ENCODE measurements at places on chromosomes 2 and 18. TPM values are rescaled to one million over a fixed set of nuclear protein-coding genes. Genes with fewer than 3 reads are reported as not detected.

DNA sequence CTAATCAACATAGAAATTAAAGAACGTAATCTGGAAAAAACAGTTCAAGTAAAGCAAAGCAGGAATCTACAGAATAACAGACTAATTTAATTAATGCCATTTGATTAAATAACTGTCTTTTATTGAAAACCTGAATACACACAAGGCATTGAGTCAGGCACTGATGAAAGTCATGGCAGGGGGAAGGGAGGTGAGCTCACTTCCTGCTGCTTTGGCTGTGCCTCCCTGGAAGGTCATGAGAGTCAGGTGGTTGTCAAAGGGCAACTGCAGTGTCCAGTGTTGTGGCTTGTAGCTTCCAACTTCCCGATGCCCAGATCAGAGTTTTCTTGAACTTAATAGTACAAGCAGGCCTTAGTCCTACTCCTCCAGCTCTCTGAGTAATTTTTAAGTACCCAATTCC is 180.9 kb downstream of the PID1 start:
- DNase-seq: no peak

DNA sequence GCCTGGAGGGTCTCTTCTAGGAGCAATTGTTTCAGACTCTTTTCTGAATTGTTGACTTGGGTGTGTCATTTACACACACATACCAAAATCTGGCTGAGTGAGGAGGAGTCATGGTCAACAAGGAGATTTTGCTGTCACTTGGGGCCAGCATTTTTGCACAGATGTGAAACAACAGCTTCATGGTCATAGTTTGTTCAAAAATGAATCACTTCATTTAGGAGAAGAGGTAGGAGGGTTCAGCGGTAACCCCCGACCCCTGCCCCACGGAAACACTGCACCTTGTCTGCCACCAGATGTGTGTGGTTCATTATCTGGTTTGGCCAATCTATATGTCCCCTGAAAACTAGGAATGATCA is 42.2 kb downstream of the LBH start:
- DNase-seq: no peak

- DNase-seq: no peak
Observed at GRCh38 chr2:149082079-149082478, 43.6 kb downstream of the LYPD6B start.

DNA sequence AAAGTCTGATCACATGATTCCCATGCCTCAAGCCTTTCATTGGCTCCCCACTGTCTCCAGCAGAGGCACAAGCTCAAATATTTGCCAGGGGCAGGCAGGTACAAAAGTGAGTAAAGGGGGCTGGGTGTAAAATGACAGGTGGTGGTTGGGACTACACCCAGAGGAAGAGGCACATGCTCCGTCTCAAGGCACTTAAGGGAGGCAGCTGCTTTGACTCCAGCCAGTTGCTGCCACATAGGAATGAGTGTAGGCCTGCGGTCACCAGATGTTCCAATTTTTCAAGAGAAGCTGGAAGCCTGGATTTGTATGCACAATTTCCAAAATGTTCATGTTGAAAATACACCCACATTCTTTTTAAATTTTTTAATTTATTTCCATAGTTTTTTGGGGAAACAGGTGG is 164.4 kb downstream of the UPP2 start:
- DNase-seq: no peak

GRCh38 chr2:142140434-142140845 is 9.6 kb upstream of the LRP1B start:
- DNase-seq: no peak

GRCh38 chr2:36384454-36384853 is 28.9 kb downstream of the CRIM1 start:
- DNase-seq: no peak

DNA sequence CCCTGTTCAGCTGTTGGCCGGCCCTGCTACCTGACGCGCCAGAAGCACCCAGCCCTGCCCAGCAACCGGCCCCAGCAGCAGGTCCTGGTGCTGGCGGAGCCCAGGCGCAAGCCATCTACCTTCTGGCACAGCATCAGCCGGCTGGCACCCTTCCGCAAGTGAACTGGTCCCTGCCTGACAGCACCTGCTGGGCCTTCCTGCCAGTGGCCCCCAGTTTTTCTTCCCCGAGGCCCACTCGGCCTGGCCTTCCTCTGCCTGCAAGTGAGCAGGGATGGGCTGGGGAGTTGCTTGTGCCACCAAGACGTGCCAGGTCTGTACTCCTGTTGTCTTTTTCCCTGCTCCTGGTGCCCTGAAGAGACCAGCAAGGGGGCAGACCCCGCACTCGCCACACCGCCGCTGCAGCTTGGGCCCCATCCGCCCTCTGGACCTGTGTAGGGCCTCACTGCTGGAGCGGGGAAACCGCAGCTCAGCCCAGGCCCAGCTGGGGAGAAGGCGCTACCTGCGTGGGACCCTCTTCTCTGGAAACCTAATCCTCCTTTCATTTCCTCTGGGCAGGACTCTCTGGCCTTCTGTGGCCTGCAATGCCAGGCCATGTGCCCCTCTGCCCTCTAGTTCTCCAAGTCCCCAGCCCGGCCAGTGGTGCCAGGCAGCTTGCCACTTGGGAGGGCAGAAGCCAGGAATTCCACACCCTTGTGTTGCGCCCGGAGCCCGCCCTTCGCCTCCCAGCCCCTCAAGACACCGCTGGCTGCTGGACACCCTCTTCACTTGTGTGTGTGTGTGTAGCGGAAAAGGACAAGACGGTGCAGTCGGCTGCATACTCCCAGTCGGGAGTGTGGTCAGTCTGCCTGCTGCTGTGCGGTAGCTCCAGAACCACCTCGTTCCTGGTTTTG is 47.0 kb downstream of the FAM168B start:
- DNase-seq: no peak

- no peak for DNase-seq
Observed at GRCh38 chr2:231413456-231413855, 17.9 kb downstream of the B3GNT7 start.

- DNase-seq: no peak
Observed at GRCh38 chr2:172614932-172615331, 59.0 kb downstream of the PDK1 start.

- no peak for DNase-seq
Observed at GRCh38 chr18:55524353-55525073, 63.5 kb downstream of the TCF4 start.

GRCh38 chr2:85748039-85748734 is 5.6 kb upstream of the ATOH8 start:
- DNase-seq: no peak

GRCh38 chr2:134368009-134368817 is 114.3 kb downstream of the MGAT5 start:
- DNase-seq: no peak

Gene FTCDNL1
- 2.7 TPM for total RNA-seq

Gene HOXD11
- total RNA-seq: not detected

Gene ASAP2
- total RNA-seq: 10.0 TPM

Gene GTF2A1L
- total RNA-seq: not detected

Gene HOXD12
- total RNA-seq: not detected

Gene QPCT
- total RNA-seq: 2.0 TPM
